ENCODE measurements at places on chromosomes 5 and 9. TPM values are rescaled to one million over a fixed set of nuclear protein-coding genes. Genes with fewer than 3 reads are reported as not detected.
A peak's percentile ranks its signal among the peaks of the same experiment; 100 is the strongest.

DNA sequence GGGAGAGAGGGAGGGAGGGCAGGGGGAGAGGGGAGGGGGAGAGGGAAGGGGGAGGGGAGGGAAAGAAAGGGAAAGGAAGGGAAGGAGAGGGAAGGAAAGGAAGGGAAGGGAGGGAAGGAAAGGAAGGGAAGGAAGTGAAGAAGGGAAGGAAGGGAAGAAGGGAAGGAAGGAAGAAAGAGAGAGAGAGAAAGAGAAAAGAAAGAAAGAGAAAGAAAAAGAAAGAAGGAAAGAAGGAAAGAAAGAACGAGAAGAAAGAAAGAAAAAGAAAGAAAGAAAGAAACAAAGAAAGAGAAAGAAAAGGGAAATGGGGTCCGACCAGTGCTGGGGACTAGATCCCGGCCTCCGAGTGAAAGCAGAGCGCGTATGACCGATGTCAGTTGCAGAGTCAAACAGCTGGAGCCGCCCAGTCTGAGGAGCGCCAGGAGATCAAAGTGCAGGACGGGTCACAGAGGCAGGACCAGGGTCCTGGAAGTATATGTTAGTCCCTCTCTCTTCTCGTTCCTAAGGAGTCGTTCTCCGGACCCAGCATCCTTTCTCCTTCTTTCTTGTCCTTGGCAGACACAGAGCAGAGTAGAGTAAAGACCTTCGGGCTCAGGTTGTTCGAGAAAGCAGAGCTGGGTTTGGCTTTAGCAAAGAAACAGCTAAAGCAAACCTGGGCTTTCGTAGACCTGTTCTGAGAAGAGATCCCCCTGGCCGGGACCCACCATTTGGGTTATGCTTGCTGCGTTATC is 305.4 kb upstream of the MSX2 start:
- no peak for DNase-seq

Gene SPATA31D4
- total RNA-seq = not detected

- no peak for DNase-seq
Observed at GRCh38 chr5:91048073-91048472, 335.0 kb downstream of the ARRDC3 start.

- DNase-seq = no peak
Observed at GRCh38 chr5:14199902-14200301, 56.8 kb downstream of the TRIO start.

Gene IFNA6
- not detected for total RNA-seq

Gene GABRA6
- under 0.01 TPM for total RNA-seq

Gene ORM2
- total RNA-seq = not detected

Gene NUTM2G
- not detected for total RNA-seq

Gene GPRIN1
- 3.6 TPM for total RNA-seq

DNA sequence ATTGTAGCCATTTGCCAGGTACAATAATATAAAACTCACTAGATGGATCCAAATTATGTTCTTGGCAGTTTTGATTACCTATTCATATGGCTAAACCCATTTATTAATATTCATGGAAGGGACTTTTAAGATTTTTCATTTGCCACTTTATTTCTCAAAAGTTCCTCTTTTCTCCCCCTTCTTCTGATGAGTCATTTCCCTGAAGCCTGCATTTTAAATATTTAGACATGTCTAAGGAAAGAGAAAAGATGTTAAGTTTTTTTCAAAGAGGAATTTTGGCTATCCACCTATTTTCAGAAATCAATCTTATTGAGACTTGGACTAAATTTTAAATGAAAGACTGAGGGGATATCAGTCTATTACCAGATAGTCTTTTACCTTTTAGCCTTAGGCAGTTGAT is 1189.4 kb downstream of the EFNA5 start:
- DNase-seq = no peak

DNA sequence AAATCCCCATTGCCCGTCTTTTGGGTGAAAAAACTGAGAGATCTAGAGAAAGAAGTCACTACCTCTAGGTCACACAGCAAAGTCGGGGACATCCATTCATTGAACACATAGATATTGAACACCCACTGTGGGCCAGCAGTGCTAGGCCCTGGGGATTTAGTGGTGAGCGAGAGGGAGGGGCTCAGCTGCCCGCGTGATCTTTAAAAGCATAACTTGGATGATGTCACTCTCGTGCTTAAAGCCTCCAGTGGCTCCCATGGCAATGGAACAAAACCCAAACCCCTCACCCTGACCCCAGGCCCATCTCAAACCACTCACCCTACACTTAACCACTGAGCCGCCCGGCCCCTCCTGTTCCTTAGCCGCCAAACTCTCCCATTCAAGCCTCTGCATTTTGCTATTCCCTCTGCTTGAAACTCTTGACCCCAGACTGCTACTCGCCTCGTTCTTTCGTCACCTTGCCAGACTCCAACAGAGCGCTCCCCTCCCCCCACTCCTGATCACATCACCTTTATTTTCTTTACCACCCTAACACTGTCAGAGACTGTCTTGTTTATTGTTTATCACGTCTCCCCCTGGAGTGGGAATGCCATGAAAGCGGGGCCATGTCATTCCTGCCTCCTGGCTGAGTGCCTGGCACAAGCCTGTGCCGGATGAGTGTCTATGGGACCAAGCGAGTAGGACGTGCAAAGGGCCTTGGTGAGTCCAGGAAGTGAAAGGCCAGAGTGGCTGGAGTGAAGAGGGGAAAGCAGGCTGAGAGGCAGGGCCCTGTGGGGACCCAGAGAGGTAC is 710 bp upstream of the PIP5KL1 start:
- DNase-seq = peak; percentile 73

DNA sequence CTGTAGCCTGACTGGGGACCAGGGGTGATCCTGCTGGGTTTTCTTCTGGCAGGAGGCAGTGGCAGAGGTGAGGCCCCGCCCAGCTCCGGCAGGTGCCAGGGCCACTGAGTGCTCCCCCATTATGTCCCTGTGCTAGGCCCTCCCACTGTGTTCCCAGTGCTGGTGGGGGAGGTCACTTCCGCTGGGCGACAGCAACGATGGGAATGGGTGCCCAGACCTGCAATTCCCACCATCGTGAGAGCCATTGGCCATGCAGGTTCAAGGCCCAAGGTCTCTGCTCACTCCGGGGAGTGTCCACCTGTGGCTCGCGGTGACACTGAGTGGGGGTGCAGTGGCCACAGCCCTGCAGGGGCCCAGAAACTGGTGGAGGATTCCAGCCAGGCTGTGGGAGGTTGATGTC is 98.6 kb downstream of the RXRA start:
- DNase-seq = no peak

DNA sequence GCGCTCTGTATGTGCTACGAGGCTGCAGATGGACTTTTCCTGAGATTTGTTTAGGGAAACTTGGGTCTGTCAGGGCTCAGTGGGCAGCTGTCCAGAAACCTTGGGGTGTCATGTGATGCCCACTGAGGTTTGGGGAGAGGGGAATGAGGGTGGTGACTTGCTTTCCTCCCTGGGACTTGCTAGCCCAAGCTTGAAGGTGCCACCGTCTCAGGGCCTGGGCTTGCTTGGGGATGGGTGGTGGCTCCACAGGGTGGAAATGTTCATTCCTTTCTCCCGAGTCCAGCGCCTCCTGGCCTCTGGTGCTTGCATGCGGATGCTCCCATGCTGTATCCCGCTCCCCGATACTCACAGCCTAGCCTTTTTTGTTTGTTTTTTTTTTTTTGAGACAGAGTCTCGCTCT is 33.3 kb downstream of the ZNF618 start:
- no peak for DNase-seq

DNA sequence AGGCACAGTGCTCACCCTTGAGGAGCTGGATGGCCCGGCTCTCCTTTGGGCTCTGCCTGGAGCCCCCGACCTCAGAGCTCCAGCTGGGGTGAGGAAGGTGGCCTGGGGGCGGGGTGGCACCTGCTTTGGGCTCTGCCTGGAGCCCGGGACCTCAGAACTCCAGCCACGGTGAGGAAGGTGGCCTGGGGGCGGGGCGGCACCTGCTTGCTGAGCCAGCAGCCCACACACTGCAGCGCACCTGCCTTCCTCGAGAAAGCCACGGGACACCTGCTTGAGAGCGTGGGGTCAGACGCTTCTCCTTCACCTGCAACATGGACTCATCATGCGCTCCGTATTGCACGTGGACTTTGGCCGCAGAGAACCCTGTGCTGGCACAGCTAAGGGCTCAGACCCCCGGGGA is 51.8 kb downstream of the IRX2 start:
- no peak for DNase-seq

Gene FST
- 7.6 TPM for total RNA-seq

GRCh38 chr5:74507370-74508005 is 133.0 kb downstream of the ENC1 start:
- no peak for DNase-seq

GRCh38 chr5:109987355-109987754 is 297.6 kb downstream of the MAN2A1 start:
- no peak for DNase-seq

- no peak for DNase-seq
Observed at GRCh38 chr5:180115326-180116076, 43.9 kb upstream of the RNF130 start.

GRCh38 chr9:16727452-16728136 is 142.9 kb downstream of the BNC2 start:
- DNase-seq = no peak

All from lung microvascular endothelial cell (primary cell).